ENCODE measurements at places on chromosomes 3 and 15.

DNA sequence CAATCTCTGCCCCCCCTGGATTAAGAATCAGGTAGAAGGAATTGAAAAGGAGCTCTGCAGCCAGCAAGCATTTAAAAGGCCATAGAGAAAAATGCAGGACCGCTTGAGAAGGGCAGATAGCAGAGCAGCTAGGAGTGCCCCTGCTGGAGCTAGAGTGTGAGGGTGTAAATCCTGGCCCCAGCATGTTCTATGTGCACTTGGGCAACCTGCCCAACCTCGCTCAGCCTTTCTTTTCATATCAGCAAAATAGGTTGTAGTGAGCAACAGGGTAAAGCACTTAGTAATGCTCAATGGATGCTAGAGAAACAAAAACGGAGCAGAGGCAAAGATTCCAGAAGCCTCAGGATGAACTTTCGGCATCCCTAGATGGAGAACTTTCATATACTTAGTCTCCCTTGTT lies 25.0 kb upstream of the THBS1 start:
- no peak for DNase-seq

DNA sequence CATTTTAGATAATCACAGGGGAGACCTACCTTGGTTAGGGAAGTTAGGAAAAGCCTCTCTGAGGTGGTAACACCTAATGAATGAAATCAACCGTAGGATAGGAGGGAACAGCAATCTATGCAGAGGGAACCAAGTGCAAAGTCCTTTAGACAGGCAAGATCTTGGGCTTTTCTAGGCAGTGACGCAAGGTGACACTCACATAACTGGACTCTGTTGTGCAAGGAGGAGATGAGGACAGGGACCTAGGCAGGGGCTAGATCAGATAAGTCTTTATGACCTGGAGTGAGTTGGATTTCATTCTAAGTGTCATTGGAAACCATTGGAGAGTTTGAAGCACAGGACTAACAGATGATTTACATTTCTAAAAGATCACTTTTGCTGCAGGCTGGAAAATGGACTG lies 4.6 kb upstream of the LMOD3 start:
- no peak for DNase-seq

- no peak for DNase-seq
These were observed 532 bp upstream of the SELENOT start for GRCh38 chr3:150602426-150603152.

GRCh38 chr3:152193673-152194267 lies 75.0 kb upstream of the MBNL1 start:
- no peak for DNase-seq

DNA sequence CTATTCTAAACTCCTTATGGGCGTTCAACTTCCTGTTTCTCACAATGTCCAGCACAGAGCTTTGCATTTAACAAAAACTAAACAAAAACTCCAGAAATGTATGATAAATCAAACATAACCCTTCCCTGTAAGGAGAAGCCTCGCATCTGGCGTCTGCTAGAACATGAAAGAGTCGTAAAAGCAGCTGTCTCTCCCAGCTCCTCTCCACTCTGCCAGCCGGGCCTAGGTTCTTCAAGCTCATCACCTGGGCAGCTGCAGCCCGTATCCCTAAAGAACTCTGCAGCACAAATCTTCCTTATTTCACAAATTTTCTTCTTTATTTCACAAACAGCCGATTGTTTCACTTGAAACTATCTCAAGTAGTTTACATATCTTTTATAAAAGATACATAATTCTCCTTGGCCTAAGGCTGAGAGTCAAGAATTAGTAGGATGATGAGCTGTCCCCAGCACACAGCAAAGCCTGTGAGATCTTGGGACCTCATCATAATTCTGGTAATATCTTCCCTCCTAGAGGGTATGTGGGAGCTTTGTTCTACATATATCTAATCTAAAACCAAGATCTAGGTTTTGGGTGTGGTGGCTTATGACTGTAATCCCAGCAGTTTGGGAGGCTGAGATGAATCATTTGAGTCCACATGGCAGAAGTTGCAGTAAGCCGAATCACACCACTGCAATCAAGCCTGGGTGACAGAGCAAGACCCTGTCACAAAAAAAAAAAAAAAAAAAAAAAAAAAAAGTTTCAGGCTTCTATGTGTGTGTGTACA lies 35.3 kb downstream of the ANXA2 start:
- DNase-seq = no peak

GRCh38 chr15:41928637-41929620 lies 35.1 kb upstream of the SPTBN5 start:
- DNase-seq = no peak

DNA sequence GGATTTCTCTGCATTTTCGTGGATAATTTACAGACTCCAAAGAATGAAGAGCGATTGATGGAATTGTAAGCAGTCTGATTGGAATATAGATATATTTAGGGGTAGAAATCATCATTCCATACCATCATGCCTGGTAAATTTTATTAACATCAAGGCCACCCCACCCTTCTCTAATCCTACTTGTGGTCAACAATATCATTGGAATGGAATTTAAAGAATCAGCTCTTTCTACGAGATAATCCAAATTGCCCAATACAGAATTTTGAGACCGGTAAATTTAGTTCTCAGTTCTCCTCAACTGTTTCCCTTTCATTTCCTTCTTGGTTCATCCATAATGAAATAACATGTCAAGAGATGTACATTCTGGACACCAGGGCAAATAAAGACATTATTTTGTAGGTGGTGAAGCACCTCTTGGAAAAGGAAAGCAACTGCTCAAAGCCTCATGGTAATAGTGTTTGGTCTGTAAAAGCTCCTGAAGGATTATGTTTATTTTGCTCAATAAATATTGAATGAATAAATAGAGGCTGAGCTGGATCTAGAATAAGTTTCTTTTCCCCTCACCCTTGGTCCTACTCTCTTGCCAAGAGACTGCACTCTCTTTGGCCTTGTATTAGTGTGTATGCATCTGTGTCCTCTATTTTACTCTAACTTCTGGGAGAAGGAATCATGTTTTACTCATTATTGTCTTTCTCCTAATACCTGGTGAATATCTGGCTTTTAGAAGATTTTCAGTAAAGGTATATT lies 133.7 kb upstream of the BCL6 start:
- no peak for DNase-seq

GRCh38 chr15:37262922-37263608 lies 162.7 kb upstream of the MEIS2 start:
- no peak for DNase-seq

DNA sequence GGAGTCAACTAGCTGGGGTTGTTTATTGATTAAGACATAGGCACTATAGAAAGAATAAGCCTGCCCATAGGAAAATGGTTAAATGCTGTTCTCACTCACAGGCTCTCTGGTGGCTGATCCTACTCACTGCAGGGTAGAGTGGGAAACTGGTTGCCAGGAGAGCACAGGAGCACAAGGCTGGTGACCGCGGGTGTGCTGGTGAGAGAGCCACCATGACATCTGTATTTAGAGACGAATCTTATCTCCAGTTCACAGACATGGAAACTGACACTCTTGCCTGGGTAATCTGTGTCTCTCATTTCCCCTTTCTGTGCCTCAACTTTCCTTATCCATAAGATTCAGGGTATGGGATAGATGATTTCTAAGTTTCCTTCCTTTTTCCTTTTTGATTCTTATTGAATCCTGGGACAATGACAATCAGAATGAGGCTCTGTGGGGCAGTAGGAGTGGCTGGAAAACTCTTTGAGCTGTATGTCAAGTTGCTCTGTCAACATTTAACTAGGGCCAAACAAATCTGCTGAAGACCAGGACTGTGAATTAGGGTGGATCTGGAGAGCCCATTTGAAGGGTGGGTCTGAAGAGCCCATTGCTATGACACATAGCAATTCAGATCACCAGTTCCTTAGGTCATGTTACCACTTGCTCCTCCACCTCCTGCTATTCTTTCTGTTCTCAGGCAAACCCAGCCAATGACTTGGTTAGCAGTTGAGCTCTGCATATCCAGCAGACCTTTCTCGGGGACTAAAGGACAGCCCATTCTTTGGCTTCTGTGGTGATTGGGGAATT lies 286.1 kb upstream of the TBL1XR1 start:
- no peak for DNase-seq

DNA sequence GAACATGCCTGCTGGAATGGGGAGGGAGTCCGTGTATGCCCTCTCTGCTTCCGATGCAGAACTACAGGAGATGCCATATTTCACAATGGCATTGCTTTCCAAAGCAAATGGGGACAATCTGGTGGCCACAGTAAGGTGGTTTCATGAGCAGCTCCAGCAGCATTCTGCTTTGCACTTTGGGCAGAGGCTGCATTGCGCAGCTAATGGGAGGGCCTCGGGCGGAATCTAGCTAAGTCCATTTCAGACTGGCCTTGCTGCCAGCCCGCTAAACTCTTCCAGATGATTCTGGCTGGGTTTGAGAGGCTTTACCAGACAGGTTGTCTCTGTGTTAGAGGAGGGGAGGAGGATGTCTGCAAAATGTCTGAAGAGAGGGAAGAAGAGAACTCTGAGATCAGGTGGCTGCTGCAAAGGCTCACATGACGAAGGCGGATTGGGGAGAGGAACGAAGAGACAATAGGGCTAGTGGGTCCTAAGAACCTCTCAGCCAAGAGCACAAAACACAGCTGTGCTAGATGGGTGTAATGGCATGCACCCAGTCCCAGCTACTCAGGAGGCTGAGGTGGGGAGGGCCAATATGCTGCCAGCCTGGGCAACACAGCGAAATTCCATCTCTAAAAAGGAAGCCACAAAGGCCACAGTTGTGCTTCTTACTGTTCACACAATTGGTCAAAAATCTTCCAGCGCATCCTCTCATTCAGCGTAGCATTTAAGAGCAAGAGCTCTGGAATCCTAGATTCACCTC lies 63.7 kb downstream of the BDH1 start:
- DNase-seq = no peak

DNA sequence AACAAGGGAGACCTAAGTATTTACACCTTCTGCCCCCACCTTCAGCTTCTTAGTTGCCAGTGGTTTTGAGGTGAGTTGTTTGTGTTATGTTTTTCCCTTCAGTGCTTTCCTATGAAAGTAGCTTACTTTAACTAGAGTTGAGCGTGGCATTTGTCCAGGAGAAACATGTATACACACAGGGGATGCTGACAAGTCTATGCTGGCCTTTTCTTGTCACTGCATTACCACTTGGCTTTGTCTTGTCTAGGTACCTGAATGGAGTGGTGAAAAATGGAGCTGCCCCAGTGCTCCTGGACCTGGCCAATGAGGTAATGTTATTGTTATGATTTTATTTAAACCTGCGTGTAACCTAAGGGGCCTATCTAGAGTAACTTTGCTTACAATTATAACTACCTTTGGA lies 74.4 kb downstream of the CDIN1 start:
- no peak for DNase-seq

DNA sequence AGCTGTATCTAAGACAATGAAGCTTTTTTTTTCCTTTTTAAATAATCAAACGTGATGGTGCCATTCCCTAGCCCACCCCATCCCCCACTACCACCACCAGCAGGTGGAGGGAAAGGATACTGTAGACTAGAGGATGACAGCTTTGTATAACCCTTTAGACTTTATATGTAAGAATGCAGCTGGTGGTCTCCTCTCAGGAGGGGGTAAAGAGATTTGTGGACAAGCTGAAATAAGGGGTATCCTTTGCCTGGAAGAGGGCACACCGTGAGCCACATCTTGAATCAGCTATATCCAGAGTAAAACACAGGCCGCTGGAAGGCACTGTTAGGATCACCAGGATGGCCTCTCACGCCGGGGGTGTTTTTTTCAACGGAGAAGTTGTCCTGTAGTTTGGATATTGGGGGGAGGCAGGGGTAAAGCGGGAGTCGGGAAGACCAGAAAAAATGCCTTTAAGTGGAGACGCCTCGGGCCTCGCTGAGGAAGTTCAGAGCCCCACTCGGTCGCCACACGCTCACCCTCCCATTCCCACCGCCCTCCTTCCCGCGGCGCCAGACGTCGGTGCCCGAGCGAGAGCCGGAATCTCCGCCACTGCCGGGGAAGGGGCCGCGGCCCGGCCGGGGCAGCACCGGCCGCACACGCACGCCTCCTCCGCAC lies 986 bp downstream of the KPNA4 start:
- no peak for DNase-seq

DNA sequence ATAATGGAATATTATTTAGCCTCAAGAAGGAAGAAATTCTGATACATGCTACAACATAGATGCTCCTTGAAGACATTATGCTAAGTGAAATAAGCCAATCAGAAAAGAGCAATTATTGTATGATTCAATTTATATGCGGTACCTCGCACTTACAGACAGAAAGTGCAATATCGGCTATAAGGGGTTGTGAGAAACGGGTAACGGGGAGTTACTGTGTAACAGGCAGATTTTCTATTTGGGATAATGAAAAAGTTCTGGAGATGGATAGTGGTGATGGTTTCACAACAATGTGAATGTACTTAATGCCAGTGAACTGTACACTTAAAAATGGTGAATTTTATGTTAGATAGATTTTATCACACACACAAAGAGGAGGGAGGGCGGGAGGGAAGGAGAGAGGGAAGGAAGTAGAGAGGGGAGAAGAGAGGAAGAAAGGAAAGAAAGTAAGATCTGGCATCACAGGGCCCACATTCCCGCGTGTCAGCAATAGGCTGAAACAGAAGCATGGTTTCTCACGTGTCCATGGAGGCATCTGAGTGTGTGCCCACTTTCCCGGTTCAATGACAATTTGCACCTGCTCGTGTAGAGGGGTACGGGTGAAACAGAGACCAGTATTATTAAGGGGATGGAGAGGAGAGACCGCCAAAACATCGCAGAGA lies 700 bp upstream of the BLM start:
- no peak for DNase-seq

DNA sequence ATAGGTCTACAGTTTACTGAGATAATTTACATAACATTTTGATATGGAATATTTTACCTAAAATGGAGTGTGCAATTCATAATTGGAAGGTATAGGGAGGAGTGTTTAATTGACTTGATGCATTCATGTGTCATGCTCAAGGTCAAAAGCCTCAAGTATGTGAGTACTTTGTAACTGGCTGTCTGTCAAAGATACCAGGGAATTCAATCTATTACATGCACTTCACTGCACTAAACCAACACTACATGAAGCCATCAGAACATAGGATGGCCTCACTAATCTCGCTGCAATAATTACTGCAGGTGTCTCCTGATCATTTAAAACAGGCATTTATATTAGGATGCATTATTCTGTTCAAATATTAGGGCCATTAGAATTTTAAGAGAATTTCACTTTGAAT lies 367.2 kb downstream of the CNTN4 start:
- DNase-seq = no peak

- DNase-seq = no peak
These were observed 88.6 kb upstream of the ZNF280D start for GRCh38 chr15:56821721-56822425.

DNA sequence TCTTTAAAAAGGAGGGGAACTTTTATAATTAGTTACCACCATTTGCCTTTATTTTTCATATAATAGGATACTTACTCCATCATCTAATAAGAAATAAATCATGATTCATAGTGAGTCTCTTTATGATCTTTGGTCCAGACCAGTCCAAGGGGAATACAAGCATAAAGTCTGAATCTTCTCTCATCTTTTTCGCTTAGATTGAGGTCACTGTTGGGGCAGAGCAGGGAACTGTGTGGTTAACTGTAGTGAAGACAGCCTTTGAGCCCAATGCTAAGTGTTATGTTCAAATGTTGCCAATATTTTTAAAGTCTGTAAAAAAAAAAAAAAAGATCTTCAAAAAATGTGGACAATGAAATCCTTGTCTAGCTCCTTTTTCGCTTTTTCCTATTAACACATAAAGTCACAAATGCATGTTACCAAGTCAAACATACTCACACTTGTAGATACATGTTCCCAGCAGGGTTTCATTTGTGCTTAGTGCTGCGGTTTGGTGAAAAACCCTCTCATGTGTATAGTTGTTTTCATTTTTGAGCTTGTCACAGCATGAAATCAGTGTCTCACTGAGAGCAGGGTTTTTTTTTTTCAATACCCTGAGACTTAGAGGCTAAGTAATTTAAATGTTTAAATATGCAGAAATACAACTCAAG lies 72.1 kb downstream of the EPHA3 start:
- no peak for DNase-seq

- DNase-seq = no peak
These were observed 412 bp upstream of the CTXN2 start for GRCh38 chr15:48190932-48191573.
